ENCODE measurements at places on chromosomes 5 and 9.

GRCh38 chr5:154590093-154590724 is 112.2 kb upstream of the HAND1 start:
- no peak for DNase-seq

- no peak for DNase-seq
These were observed 35.0 kb downstream of the MYO10 start for GRCh38 chr5:16901021-16901644.

DNA sequence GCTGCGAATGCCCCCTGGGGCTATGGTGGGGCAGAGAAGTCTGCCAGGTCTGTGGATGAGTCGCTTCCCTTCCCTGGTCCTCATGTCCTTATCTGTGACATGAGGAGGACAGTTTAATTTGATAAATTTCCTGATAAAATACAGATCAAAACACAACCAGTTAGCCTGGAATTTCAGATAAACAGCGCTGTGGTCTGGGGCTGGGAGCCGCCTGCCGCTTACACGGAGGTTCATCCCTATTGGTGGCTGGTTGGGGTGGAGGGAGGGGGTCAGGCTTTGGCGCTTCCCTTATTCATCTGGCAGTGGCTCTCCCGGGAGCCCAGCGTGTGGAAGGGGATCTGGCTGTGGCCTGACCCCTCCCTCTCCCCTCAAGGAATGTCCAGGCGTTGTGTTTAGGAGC is 17.9 kb downstream of the CRB2 start:
- no peak for DNase-seq

GRCh38 chr5:121408778-121409177 is 442.9 kb upstream of the FTMT start:
- DNase-seq: no peak

DNA sequence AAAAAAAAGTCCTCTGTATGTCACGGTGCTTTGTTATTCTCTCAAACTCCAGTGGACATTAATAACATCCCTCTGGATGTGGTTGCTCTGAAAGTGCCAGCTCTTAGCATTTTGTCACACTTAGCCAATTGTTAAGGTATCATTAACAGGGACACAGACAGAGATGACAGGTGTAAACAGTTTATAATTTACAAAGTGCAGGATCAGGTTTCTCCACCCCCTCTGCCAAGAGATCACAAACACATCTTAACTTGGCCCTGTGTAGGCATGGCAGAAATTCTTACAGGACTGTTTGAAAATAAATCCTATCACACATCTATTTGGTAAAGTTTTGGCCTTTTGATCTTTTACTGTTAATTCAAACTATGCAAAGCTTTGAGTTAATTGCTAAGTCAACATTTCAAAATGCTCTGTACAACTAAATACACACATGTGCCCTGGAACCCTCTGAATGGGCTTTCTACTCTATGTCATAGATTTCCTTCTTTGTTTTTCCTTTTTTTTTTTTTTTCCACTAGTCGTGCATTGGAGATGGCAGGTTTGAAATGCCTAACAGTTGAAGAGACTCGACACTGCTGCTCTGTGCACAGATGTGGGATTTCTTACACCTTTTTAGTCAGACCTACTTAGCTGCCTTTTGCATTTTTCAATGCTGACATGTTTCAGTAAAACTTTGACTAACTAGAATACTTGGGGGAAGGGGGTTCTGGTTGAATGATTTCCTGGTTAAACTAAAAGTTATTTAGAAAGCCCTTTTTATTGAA is 41.7 kb downstream of the SEMA6A start:
- DNase-seq: peak; percentile 47

DNA sequence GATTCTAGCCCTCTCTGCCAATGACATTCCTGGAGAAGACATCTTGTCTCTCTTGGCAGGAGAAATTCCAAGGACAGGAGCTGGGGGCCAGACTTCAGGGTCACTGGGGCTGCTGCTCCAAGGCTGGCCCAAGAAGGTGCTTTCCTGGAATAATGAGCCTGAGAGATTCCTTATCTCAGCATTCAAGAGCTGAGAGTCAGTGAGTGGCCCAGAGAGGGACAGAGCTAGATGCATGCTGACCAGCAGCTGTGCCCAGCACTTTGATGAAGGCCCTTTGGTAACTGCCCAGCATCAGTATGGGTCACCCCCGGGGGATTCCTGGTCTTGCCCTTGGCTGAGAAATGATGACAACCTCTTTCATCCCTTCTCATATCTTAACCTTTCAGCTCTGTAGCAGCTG is 47.7 kb upstream of the CTNNA1 start:
- DNase-seq: no peak

DNA sequence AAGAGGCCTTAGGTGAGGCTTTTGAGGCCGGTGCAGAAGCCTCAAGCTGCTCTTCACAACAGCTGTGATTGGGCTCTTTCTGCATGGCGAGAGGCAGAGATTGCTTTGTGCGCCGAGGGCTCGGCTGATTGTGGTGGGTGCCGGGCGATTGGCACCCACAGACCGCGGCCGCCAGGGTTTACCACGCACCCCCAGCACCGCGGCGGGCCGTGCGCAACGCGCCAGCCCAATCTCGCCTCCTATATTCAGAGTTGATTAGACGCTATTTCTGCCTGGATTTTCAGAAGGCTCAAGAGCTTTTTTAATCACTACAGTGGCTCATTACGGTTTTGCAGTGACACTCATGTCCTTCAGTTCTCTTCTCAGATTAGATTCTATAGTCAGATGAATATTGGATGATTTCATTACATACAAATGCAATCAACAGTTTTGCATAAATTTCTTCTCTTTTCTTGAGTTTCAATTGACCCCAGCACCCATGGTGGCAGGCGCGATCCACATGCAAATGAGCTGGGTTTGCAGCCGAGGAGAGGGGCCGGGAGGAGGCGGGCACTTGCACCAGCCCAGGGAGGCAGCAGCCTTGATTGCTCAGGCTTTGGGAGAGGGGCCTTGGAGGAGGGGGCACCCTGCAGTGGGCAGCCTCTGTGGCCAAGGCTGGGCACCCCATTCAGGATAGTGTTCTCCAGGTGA is 33.8 kb upstream of the PTGS1 start:
- DNase-seq: no peak

DNA sequence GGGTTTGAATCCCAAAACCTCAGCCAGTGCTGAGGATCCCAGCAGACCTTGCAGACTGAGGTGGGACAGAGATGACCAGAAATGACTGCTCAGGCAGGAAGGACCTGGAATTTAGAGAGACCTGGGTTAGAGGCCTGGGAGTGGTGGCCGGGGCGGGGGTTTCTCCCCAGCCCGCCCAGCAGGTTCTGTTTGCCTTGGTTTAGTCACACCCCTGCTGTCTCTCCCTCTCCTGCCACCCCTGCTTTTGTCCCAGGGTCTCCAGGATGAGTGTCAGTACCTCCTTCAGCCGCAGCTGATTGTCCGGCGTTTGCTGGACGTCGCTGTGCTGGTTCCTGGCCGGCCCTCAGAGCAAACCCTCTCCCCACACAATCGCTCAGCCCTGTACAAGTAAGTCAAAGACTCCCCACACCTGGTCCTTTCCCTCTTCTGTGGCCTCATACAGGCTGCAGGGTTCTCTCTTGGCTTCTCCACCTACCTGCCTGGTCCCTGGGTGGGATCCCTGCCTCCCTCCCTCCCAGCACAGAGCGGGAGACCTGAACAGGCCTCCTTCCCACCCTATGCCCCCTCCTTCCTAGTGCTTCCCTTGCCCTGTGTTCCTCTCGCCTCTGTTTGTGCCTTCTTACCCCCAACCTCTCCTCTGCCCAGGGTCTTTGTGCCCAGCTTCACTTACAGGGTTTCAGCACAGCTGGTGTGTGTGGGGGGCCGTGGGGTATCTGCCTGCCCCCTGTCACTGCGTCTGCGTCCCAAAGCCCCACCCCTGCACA is 12.0 kb downstream of the TMEM8B start:
- DNase-seq: no peak

DNA sequence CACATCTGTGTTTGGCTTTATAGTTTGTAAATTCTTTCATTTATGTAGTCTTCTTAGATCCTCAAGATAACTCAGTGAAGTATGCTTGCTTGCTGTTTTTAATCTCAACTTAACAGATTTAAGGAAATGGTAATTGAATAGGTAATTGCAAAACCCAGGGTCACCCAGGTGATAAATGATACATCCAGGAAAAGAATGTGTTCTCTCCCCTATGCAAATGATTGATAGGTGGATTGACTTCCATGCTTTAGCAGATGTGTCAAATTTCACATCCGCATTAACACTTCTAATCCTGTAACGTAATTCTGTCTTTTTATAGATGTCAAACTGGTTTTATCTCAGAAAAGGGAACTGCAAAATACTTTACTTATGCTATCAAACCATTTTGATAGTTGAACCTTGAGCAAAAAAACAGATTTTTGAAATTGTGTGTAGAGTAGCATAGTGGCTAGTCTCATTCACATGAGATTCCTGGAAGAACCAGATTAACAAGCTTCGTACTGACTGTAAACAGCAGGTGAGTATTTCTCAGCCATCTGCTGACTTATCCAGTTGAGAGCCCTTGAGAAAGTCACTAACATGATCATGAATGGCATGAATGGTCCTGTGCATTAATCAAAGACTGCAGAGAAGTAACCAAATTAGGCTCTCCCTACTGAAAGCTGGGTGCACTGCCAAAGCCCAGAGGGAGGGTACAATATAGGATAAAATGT is 86.7 kb upstream of the PAM start:
- no peak for DNase-seq

GRCh38 chr5:11027660-11028059 is 266.6 kb upstream of the DAP start:
- no peak for DNase-seq

GRCh38 chr9:19552282-19553105 is 143.7 kb downstream of the ACER2 start:
- no peak for DNase-seq

- DNase-seq: no peak
These were observed 974.2 kb upstream of the CDH9 start for GRCh38 chr5:28012538-28012937.

- no peak for DNase-seq
These were observed 113.8 kb downstream of the TLE4 start for GRCh38 chr9:79685577-79685976.

- DNase-seq: no peak
These were observed 509.5 kb upstream of the PAPPA start for GRCh38 chr9:115643948-115644727.

- DNase-seq: no peak
These were observed 4.5 kb upstream of the MPDZ start for GRCh38 chr9:13284011-13284410.

- no peak for DNase-seq
These were observed 33.5 kb downstream of the AUH start for GRCh38 chr9:91328186-91328585.

GRCh38 chr9:129026442-129027223 is 1.5 kb downstream of the SH3GLB2 start:
- no peak for DNase-seq

GRCh38 chr5:68253624-68254585 is 38.3 kb downstream of the PIK3R1 start:
- no peak for DNase-seq

DNA sequence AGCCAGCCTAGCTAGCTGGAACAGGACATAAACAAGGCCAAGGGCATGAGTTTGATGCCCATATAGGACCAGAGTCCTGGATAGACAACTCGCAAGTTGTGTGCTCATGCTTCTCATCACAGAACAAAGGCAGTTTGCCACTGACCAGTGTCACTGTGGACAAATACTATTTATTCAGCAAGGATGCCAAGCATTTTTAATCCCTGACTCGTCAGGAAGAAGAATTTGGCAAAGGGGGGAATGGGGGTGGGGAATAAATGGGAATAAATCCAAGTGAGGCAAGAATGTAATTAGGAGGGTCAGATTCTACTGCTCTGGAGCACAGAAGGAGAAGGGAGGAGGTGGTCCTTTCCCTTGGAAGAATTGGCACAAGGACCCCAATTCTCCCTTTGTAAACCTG is 46.8 kb upstream of the ANKRD55 start:
- no peak for DNase-seq

DNA sequence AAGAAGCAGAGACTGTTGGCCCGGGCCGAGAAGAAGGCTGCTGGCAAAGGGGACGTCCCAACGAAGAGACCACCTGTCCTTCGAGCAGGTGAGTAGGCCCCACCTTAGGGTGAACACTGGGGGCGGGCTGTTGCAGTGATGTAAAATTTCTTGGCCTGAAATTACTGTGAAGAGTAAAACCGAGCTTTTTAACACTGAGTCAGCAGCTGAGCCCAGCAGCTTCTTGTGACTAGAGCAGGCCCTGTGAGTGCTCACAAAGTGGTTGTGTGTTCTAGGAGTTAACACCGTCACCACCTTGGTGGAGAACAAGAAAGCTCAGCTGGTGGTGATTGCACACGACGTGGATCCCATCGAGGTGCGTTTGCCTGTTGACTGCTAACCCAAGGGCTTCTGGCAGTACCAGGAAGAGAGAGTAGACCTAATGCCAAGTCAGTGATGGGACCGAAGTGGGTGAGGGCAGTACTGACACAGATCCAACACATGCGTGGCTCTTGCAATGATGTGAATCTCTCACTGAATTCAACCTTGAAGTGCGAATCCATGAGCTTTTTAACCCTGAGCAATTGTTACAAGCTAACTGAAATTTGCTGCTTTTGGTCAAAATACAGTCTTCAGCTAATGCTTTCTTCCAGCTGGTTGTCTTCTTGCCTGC is 2.1 kb downstream of the RPL7A start:
- no peak for DNase-seq

- no peak for DNase-seq
These were observed 39.5 kb downstream of the PRKACG start for GRCh38 chr9:68974431-68974830.

DNA sequence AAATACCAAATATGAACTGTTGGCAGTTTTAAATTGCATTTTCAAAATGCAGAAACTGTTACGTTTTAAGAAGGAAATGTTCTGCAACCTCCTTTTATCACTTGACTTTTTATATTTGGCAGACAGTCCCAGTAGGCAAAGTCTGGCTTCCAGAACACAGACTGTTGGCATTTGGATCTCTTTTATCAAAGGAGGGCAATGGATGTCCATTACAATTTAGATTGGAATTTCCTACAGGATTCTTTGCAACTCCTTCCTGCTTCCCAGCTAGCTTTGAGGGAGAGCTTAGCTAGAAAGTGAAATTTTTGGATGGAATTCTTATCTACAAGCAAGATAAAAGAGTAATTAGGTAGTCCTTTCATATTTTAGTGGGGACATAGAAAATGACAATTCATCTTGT is 142.6 kb downstream of the SLF1 start:
- DNase-seq: no peak

GRCh38 chr9:121826711-121827110 is 175.3 kb downstream of the DAB2IP start:
- DNase-seq: no peak
